Right forelimb (tissue), 1 donor: ENCODE measurements at places on chromosomes 16 and 17.

DNA sequence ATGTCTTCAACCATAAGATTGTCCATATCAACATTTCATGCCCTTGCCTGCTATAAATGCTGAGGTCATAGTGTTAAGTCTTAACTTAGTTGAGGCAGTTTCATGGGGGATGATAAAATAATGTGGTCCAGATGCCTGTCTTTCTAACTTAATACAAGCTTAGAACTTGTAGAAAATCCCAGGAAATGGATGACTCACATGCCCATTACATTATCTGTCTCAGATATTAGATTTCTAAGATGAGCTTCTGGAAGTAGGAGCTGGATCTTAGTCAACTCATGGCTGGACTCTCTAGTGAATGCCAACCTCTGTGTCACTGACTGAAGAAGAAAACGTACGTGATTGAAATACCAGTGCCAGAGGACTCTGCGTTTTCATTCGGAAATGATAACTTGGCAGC is 797.5 kb upstream of the EEF2KMT start:
- DNase-seq, result no peak

DNA sequence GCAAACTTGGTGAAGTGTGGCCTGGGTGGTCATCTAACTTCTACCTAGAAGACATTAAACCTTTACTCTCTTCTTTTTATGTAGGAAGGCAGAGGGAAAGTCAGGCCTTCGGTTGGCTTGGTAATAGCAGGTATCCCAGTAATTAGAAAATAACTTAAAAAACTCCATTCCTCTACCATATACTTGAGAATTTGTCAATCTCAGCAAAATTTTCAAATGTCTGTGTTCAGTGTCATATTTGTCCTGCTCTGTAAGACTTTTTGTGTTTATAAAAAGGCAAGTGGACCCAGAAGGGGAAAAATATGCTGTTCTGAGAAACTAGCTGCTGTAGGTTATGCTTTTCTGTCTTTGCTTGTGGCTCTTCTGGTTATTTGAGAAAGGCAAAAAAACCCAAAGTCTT is 5.8 kb downstream of the HMOX2 start:
- DNase-seq, result no peak

GRCh38 chr16:3889059-3889458 is 8.5 kb upstream of the CREBBP start:
- no peak for DNase-seq

- DNase-seq, result no peak
Measured at GRCh38 chr16:48323783-48324775, 61.1 kb downstream of the SIAH1 start.

GRCh38 chr17:32516940-32517701 is 30.3 kb downstream of the CDK5R1 start:
- no peak for DNase-seq

DNA sequence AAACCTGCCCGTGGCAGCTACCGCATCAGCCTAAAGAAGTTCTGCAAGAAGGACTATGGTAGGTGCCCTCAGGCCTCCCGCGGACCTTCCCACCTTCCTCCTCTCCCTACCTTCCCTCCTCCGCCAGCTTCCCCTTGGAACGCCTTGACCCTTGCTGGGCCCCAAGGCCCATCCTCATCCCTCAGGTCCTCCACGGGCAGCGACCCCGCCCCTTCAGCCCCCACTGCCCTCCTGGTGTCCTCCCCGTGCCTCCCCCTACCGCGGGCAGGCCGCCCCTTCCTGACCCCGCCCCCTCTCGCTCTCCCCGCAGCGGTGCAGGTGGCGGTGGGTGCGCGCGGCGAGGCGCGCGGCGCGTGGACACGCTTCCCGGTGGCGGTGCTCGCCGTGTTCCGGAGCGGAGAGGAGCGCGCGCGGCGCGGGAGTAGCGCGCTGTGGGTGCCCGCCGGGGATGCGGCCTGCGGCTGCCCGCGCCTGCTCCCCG is 1.4 kb upstream of the TBC1D24 start:
- no peak for DNase-seq

DNA sequence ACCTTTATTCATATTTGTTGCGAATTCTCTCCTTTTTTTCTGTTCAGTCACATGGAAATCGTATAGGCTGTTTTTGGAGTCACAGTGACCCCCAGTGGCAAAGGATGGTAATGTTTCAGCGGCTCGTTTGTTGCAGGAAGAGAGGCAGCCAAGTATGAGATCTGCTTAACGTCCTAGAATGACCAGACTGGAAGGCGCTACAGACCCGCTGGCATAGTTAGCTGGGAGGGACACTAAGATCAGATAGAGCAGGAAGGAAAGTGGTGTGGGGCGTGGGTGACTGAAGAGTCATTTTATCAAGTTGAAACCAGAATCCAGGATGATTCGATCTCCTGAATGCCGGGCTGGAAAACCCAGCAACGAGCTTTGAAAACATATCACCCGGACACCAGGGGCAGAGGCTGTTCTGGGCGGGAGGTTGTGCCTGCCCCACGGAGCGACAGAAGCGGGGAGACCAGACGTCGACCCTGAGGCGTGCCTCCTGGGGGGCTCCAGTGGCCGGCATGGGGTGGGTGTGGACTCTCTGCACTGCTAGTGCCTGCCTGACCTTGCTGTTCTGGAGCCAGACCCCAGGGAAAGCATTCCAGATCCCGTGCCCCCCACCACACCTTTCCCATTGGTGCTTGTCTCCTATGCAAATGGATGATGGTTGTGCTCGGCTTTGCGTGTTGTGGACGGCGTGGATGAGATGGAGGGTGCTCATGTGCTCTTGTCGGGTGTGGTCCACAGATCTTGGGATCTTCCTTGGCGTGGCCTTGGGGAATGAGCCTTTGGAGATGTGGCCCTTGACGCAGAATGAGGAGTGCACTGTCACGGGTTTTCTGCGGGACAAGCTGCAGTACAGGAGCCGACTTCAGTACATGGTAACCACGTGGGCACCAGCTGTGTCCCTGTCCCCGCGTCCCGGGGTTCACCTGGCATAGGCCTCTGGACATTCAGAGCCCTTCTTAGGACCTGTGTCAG is 7.7 kb downstream of the IL34 start:
- peak; percentile 94 for DNase-seq
